ENCODE measurements at places on chromosomes 3 and 15.

- no peak for DNase-seq
These were observed 306.5 kb upstream of the CBLB start for GRCh38 chr3:106175276-106175675.

GRCh38 chr3:78670746-78671145 is 1097.1 kb downstream of the ROBO1 start:
- no peak for DNase-seq

GRCh38 chr3:172201136-172201869 is 161.9 kb downstream of the FNDC3B start:
- peak; percentile 98 for DNase-seq

- DNase-seq, result no peak
These were observed 123.2 kb downstream of the IGF1R start for GRCh38 chr15:98771541-98771940.

DNA sequence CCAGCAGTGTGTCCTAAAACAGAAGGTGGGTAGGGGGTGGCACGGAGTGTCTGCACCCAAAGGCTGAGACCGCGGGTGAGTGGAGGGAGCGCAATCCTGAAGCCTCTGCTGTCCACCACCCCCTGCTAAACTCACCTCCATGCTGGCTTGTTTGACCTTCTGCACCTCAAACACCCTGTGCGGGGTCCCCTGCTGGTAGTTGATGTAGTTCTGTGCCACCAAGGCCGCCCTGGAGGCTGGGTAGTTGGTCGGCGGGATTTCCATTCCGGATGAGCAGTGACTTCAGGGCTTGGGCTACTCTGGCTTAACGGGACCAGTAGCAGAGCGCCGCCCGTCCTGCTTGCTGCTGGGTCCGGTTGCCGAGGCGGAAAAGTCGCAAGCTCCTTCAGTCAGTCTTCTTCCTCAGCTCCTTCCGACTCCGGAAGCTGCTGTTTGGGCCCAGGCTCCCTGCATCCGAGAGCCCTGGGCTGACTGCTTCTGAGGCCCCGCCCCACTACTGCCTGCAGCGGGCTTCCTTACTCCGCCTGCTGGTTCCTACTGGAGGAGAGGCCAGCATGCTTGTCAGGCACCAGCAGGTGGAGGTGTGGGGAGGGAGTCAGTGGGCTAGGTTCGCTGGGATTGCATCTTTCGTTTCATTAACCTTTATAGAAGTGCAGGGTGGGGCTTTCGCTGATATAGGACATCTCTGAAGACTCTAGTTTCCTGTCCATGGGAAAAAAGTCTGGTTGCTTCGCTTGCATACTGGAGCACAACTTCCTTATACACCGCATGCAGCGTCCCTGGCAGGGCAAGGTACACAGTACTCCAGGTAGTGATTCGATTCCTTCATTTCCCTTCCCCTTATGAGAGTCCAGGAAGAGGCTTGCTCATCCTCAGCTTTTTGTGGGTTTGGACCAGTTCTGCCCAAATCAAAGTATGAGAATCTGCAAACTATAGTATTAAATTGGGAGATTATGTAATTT is at the start of gene LXN:
LXN (minus strand) TSS at position 434 of the 962 bp plus-strand sequence; CDS start at position 264, 170 bp downstream.
- peak; percentile 74 for DNase-seq

GRCh38 chr3:107797586-107797985 is 274.8 kb downstream of the BBX start:
- no peak for DNase-seq

GRCh38 chr15:64503640-64504039 is 43.3 kb downstream of the ZNF609 start:
- DNase-seq, result no peak

- peak; percentile 75 for DNase-seq
These were observed 161.9 kb downstream of the ATG7 start for GRCh38 chr3:11434017-11434526.

DNA sequence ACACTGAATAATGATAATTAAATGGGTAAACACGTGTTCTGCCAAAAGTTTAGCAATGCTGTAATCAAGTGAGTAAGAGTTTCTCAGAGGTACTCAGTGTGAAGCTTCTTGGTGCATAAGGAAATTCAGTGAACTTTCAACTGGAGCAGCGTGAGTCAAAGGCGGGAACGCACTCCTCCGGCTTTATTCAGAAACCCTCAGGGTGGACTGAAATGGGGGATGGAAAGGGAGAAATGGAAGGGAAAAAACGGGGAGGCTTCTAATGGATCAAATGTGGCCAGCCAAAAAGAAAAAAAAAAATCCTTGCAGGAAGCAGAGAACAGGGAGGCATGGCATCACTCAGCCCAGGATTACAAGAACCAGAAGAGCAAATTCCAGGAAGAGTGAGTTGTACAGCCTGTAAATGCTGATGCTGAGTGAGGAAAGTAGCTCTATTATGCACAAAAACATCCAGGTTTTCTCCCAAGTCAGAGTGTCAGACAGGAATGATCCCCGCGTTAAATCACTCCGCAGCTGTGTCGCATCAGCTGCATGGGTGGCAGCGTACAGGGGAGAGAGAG is 85.3 kb downstream of the ASB7 start:
- peak; percentile 86 for DNase-seq

DNA sequence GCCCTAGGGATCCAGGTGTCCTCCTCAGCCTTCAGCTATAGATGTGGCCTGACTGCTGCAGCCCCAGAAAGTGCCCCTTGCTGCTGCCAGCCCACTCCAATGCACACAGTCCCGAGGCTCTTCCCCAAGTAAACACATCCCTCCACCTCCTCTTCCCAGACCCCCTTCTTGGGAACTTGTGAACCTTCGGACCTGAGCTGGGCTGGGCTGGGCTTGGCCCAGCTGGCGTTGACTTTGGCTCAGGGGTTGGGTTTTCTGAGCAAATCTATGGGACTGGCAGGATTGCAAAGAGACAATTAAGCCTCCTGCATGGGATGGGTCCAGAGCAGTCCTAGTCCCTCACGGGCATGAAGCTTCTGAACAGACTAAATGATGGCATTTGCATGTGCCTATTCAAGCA is 14.7 kb downstream of the VIPR1 start:
- no peak for DNase-seq

DNA sequence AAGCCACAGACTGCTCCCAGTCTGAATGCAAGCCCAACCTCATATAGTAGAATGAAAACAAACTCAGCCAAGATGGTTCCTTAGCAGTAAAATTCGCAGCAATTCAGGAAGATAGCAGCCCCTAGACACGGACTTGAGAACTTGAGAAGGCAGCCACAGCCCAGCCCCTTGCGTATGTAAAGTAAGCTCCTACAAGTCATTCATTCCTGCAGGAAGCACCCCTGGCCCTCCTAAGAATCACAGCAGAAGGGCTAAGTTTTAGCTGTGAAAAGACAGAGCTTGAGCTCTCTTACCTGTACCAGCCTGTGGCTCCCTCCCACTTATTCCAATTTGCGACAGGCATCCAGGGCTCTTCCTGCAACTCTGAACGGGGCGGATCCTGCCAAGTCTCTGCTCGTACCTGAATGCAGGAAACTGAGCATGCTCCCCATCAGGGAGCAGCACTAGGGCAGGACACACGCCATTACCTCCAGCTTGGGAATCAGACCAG is 136.4 kb downstream of the MAGI1 start:
- no peak for DNase-seq

DNA sequence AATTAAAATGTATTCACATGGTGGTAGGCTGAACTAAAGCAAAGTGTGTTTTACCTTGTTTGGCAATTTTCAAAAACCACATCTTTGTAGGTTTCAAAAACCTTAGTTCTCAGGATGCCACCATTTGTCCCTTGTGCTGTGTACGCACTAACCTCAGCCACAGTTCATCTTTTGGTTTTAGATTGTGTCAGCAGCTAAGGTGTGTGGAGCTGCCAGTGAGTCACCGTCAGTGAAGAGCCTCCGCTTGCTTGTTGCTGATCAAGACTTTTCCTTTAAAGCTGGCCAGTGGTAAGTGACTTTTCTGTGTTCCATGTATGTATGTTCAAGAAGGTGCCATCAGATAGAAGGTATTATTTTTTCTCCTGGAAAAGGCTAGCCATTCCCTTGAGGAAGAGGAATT is 21.1 kb downstream of the OXNAD1 start:
- no peak for DNase-seq

DNA sequence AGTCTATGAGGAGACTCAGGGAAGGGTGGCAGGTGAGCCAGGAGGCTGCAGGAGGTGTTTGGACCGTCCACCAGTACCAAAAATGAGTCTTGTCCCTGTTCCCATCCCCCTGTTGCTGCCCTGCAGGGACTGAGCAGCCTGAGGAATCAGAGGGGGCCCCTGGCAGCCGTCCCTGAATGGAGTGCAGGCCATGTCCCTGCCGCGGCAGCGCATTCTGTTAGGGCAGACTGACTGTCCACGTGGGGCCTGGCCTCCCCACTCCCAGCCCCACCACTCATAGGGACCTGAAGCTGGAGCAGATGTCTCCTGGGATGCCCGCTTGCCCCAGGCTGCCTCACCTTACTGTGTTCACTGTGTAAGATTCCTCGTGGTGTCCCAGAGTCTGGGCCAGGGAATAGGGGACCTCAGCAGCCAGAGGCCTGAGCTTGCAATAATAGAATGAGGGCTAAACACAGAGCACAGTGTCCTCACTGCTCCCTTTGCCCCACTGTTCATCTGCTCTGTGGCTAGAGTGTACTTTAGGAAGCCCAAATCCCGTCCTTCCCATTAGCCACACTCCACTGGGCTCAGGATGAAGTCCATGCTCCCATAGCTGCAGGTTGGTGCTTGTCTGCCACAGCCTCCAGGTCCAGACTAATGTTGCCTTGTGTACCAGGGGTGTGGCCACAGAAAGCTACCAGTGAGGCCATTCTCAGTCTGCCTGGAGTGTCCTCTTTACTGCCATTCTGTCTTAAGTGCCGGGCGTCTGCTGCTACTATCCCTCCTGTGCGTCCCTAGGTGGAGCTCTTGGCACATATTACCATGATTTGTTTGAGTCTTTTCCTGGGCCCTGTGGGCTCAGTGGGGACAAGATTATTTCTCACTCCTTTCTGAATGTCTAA is 63.2 kb downstream of the HCN4 start:
- DNase-seq, result peak; percentile 67
